ENCODE measurements at places on chromosomes 1 and 21.

DNA sequence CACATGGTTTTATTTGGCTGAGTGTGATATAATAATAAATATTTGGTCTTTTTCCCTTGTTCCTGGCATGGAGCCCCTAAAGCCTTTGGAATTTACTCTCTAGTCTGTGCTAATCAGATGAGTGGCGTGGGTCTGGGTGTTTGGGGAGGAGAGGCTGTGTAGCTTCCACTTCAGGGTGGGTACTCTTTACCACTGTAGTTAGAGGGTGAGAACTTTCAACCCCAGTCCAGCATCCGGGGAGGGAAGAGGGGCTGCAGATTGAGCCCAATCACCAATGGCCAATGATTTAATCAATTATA is 20.0 kb downstream of the USP25 start:
- no peak for DNase-seq

- DNase-seq, result no peak
Measured at GRCh38 chr1:61620536-61620935, 104.4 kb downstream of the TM2D1 start.

DNA sequence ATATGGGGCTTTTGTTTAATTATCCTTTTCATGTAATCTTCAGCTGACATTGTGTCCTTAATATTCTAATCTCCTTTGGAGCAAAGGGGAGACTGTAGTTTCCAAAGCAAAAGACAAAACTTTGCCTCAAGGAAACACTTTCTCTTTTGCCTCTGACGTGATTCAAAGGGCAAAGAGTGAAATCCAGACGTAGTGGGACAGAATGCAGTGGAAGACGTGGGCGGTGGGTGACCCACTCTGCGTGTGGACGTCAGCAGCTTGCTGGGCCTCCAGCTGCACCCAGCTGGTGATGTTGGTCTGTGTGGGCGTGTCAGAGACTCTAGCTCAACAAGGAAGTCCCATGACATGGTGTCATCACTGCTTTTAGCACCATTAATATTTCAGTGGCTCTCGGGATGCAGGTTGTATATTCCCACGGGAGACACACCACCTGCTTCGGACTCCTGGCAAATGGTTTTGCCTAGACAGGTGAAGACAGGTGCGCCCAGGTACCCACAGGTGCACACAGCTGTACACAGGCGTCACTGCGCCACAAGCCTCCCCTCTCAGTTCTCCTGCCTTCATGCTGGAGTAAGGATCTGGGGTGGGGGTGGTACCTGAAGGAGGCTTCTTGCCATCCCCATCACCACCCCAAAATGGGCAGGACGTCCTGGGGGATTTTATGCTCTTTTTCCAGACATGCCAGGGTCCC is 292.1 kb upstream of the VAMP3 start:
- no peak for DNase-seq

DNA sequence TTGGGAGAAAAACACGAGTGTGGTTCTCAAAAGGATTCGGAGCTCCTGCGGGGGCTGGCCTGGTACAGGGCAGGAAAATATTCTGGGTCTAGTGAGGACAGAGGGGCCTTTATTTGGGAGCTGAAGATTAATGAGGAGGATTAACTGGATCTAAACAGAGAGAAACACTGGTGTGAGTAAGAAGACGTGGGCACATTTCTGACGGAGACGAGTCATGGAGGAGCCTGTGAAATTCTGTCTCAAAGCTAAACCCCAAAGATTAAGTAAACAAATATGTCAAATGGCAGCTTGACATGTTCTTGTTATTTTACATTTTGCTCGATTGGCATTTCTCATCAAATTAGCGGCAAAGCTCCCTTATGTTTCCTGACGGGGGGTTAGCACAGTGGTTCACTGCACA is 12.8 kb downstream of the PROK1 start:
- DNase-seq, result no peak

GRCh38 chr1:32962248-32962896 is 2.2 kb downstream of the RNF19B start:
- peak; percentile 67 for DNase-seq

GRCh38 chr1:62314454-62315350 is 4.5 kb downstream of the KANK4 start:
- no peak for DNase-seq

DNA sequence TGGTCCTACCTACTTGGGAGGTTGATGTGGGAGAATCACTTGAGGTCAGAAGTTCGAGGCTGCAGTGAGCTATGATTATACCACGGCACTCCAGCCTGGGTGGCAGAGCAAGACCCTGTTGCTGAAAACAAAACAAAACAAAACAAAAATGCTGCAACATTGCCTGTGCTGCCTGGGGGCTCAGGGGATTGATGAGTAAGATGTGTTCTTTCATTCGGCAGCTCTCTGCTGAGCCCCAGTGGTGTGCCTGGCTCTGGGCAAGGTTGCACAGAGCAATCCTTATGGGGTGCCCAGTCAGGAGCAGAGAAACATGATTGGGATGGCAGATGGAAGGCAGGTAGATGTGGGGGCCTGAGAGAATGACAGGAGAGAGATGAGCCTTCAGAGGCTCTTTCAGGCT is 28.6 kb upstream of the KDM4A start:
- no peak for DNase-seq

DNA sequence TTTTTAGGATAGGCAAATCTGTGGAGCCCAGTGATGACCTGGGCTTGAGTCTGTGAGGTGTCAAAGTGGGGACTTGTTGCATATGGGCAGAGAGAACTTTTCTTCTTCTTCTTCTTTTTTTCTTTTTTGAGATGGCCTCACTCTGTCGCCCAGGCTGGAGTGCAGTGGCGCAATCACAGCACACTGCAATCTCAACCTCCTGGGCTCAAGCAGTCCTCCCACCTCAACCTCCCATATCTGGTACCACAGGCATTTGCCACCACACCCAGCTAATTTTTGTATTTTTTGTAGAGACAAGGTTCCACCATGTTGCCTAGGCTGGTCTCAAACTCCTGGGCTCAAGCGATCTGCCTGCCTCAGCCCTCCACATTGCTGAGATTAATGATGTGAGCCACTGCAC is 80.3 kb downstream of the RD3 start:
- no peak for DNase-seq

- no peak for DNase-seq
Measured at GRCh38 chr1:235635938-235636662, 13.5 kb downstream of the GNG4 start.

GRCh38 chr21:37453350-37453749 is 86.8 kb downstream of the DYRK1A start:
- DNase-seq, result no peak

- DNase-seq, result peak; percentile 24
Measured at GRCh38 chr1:15261155-15262002, 14.4 kb downstream of the FHAD1 start.

- no peak for DNase-seq
Measured at GRCh38 chr1:11781297-11781696, 19.3 kb downstream of the C1orf167 start.

GRCh38 chr1:226457307-226457712 is 49.4 kb upstream of the PARP1 start:
- DNase-seq, result peak; percentile 66

DNA sequence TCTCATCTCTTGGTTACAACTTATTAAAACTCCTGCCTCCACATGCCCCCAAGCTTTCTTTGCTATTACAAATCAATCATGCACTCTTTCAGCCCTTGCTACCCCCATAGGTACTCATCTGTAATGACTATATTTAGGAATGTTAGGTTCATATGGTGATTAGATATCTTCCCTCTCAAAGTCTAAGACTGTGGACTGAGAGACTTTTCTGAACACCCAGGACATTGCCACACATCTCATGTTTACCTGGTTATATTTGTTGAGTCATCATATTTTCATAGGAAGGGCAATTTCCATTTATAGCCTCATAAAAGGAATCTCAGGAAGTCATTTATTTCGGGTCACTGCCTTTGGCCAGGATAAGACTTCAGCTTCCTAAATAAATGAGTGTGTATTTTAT is 81.5 kb upstream of the LPGAT1 start:
- no peak for DNase-seq

- no peak for DNase-seq
Measured at GRCh38 chr1:226397011-226397926, 10.6 kb downstream of the PARP1 start.

DNA sequence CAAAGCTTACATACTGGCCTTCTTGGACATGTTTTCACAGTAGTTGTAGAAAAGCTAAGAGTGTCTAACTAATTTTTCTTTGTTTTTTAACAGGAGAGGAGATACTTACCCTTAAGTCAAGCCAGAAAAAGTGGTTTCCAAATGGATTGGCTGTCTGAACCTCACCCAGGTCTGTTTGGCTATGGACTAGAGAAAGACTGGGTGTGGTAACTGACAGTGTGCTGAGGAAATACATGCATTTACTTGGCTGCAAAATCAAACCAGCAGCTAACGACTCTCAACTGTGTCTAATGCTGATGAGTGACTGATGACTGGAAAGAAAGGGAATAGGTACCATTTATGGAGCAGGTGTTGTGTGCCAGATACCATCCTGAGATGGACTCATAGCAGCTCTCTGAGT is 91.1 kb downstream of the MTR start:
- no peak for DNase-seq

DNA sequence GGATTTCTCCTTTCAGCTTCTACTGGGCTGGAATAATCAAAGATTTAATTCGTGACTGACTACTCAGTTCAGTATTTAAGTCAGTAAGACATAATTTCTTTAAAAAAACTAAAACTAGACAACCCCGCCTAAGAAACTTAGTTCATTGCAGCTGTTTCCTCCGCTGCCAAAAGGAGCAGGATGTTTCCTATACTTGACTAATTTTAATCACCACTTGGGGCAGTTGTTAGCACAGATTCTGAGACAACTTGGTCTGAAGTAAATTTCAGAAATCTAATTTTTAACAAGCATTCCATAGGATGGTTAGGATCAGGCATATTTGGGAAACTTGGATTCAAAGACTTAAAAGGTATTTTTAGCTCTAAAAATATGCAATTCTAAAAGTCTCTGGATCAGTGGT is 34.0 kb downstream of the EPRS1 start:
- DNase-seq, result no peak

DNA sequence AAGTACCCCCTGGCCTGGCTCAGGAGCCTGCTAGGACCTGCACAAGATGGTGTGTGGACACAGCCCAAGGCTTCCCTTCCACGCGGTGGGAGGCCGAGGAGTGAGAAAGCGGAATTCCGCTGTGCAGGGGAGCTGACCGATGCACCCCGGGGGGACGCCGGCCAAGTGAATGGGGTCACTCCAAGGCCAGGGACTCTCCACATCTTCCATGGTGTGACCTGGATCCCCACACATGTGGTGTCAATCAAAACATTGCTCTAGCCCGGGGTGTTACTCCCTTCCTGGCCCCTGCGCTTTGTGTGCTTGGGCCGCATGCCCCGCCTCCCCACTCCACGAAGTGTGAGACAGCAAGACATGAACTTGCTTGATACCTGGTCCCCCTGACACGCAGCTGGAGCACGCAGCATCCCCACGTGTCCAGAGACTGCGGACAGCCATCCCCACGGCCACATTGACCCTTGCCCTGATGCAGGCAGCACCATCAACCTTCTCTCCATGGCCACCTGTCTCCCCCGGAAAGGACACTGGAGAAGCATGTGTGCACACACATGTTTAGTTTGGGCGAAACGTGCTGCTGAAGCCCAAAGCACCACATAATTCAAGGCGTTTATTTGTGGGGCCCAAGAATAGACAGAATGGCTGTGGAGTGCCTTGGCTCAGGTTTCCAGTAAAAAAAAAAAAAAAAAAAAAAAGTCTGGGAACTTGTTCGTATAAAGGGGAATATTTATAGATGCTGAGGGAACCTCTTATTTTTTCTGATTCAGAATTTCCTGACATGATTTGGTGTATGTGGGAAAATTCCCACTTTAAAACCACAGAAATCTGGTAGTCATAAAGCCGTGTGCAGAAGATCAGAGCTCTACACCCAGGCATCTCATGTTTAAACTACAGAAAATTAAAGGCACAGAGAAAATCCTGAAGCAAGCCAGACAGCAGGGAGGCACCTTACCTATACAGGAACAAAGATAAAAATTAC is 171.7 kb downstream of the HUNK start:
- no peak for DNase-seq

DNA sequence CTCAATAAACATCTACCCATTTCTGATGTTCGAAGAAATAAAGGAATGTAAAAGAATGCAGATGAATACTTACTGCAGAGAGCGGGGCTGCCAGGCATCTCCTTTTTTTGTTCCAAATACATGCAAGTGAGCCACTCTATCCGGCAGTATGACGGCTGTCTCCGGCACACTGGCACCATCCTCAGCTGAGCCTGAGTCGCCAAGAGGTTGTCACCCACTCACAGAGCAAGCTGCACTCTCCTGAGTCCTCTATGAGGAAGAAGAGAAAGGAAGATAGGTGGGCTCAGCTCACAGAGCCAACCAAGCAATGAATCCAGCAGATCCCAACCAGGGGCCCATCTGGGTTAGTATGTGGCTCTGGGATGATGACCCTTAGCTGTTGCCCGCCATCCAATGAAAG is 65.3 kb downstream of the CD46 start:
- DNase-seq, result no peak

- no peak for DNase-seq
Measured at GRCh38 chr1:18410407-18410806, 70.3 kb upstream of the KLHDC7A start.

DNA sequence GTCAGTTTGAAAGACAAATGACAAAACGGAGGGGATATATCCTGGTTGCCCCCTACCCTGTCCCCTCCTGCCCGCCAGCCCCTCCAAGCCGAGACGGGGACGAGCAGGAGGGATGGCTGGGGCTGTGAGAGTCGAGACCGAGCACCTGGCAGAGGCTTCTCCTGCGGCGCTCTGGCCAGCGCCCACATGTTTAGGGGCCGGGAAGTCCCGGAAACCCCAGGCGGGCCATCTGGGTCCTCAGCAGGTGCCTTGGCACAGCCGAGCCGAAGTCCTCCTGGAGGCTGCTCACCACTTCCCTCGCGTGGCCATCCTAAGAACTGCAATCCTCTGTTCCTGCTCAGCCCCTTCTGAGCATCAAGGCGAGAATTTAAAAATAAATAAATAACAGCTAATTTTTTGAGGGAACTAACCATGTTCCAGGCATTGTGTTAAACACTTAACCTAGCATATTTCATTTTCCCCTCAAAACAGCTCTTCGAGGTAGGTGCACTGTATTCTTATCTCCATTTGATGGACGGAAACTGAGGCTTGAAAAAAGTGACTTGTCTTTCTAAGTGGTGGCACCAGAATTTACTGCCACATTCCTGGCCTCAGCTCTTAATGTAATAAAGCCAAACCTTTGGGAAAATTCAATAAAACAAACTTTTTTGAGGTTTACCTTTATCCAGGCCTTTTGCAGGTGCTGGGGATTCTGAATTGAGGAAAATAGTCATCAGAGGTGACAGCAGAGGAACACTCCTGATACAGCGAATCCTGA is 3.5 kb upstream of the RIMS3 start:
- DNase-seq, result peak; percentile 85

DNA sequence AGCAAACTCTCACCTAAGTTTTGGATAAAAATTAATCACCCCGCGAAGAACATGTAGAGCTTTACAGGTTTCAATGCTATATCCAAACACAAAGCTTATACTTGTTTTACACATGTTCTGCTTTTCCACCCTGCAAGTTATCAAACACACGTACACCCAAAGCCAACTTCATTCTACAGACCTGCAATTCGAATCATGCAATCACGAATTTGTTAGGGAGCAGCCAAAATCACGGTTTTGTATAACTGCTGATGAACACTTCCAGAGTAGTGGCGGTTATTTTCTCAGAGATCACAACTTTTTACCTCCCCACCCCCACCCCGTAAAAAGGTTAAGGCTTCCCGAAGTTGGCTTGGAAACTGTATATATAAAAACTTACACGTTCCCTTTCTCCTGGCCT is 1.4 kb downstream of the HMGN1 start:
- DNase-seq, result no peak

- DNase-seq, result no peak
Measured at GRCh38 chr1:205472737-205473441, 17.0 kb upstream of the BLACAT1 start.

GRCh38 chr1:209416716-209417115 is 166.8 kb upstream of the CAMK1G start:
- no peak for DNase-seq

All from CD4-positive, alpha-beta T cell treated with Interleukin-17A for 1 hour (primary cell).